Left cardiac atrium (tissue), 4 donors: ENCODE measurements at places on chromosomes 6 and 20. TPM values are rescaled to one million over a fixed set of nuclear protein-coding genes. Genes with fewer than 3 reads are reported as not detected.

GRCh38 chr20:64268174-64268573 is 12.6 kb downstream of the PCMTD2 start:
- DNase-seq, result peak; percentile 45

WFDC12 gene
- not detected for total RNA-seq

GRCh38 chr20:14235355-14235754 is 102.1 kb downstream of the FLRT3 start:
- DNase-seq, result no peak

GRCh38 chr6:127902933-127903332 is 2.1 kb upstream of the THEMIS start:
- DNase-seq, result no peak

DNA sequence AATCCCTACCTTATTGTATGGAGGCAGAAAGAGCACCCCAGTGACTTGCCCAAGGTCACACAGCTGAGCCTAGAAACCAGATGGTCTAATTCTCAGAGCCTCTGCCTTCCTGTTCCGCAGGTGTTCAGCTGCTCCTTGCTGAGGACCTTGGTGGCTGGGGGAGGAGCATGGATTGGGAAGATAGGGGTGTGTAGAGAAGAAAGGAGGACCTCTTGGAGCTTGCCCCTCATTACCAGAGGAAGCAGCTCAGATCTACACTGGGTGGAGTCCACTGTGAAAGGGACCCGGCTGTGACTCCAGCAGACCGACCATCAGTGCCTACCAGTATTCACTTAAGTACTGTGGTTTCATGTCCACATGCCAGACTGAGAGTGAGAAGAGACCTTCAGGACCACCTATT is 15.2 kb downstream of the FOXP4 start:
- DNase-seq, result no peak

- DNase-seq, result no peak
Observed at GRCh38 chr6:382883-383810, 8.4 kb upstream of the IRF4 start.

DNA sequence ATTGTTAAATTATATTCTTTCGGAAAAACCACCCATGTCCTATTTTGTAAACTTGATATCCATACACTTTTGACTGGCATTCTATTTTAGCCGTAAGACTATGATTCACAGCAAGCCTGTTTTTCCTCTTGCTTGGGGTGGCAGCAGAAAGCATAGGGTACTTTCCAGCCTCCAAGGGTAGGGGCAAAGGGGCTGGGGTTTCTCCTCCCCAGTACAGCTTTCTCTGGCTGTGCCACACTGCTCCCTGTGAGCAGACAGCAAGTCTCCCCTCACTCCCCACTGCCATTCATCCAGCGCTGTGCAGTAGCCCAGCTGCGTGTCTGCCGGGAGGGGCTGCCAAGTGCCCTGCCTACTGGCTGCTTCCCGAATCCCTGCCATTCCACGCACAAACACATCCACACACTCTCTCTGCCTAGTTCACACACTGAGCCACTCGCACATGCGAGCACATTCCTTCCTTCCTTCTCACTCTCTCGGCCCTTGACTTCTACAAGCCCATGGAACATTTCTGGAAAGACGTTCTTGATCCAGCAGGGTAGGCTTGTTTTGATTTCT is 2.1 kb upstream of the ESR1 start:
- peak; percentile 25 for DNase-seq

GRCh38 chr6:20211941-20212391 is 303 bp downstream of the MBOAT1 start:
- no peak for DNase-seq

DNA sequence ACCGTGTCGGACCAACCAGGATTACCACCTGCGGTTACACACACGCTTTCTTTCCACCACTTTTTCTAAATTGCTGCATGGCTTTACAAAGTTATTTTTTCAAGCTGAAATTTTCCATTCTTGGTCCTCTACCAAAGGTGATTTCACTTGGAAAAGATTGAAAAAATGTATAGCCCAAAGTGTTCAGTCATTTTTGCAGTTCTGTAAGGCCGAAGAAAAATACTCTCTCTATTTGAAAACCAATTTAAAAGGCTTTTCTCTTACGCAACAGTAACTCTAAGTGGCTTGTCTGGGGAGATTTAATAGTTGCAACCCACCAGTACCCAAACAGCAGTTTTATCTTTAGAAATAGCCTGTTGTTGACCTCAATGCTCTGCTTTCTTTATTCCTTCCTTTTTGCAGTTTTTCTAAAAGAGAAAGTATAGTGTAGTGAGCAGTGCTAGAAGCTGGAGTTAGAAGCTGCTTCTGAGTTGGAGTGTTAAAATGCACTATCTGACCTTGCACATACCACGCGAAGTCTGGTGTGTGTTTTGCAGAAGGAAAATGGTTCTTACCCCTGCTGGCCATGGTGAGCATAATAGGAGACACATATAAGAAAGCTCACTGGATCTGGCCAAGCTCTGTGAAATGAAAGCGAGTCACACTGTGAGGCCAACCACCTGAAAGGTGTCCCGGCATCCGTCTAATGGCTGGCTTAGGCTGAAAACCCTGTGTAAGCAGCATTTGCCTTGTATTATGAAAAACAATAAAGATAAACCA is 271.6 kb upstream of the PRND start:
- no peak for DNase-seq

GRCh38 chr20:46062621-46063020 is 27.1 kb downstream of the NCOA5 start:
- DNase-seq, result no peak

OPRM1 gene
- not detected for total RNA-seq

- no peak for DNase-seq
Observed at GRCh38 chr6:71822625-71823024, 63.7 kb upstream of the RIMS1 start.

- no peak for DNase-seq
Observed at GRCh38 chr20:42530855-42531448, 658.8 kb downstream of the PTPRT start.

DNA sequence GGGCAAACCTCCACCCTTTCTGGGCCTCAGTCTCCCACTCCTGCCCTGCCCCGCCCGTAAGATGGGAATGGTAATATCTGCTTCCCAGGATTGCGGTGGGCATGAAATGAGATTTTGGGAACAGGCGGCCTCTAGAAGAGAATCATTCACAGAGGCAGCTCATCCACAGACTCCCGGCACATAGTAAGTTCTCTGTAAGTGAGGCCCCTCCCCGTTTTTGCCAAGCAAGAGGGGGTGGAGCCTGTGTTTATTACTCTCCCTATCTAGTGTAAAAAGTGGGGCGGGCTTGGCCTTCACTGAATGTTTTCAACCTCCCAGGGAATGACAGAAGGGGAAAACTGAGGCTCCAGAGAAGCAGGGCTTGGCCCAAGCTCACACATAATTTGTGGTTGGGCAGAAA is 20.0 kb downstream of the SUN5 start:
- no peak for DNase-seq

RREB1 gene
- 34.2 TPM for total RNA-seq

DNA sequence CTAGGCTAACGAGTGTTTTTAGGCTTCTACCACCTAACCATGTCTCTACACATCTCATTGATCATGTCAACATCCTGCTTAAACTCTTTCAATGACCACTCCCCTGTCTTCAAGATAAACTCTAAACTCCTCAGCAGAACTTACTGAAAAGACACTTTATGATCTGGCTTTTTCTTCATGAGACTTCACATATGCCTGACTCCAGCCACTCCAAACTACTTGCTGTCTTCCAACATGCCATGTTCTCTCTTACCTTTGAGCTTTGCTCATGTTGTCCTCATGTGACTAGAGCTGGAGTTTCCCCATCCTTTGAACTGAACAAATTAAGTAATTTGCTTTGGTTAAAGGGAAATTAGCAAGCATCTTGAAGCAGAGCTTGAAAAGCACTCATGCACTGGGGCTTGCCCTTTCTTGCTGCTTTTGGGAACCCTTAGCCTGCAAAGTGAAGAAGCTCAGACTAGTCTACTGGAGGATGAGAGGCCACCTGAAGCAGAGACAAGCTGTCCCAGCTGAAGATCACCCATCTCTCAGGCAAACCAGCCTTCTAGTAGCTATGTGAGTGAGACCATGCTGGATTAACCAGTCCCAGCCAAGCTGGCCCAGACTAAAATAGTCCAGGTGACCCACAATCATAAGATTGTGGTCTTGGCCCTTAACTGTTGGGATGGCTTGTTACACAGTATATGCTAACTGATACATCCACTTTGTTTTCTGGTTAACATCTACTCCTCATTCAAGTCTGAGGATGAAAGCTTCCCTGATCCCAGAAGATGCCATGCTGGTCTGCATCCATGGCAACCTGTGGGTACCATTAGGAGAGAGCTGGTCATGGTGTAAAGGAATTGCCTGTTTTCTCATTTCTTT is 235.8 kb downstream of the GMPR start:
- no peak for DNase-seq

HAO1 gene
- not detected for total RNA-seq

DNA sequence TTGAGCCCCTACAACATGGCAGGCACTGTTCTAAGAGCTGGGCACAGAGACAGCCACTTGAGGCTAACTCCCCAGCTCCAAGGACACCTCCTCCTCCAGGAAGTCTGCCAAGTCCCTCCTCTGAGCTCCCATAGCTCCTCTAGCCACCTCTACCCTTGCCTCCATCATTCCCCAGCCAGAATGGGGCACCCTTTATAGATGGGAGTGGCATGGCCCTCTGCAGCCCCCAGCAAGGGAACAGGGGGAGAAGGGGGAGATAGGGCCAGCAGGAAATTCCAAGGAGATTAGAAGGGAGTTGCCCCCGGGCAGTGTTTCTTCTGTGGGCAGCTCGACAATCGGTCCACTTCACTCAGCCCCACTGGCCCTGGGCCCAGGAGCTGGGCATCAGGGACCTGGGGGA is 19.7 kb upstream of the TLDC2 start:
- peak; percentile 63 for DNase-seq

DNA sequence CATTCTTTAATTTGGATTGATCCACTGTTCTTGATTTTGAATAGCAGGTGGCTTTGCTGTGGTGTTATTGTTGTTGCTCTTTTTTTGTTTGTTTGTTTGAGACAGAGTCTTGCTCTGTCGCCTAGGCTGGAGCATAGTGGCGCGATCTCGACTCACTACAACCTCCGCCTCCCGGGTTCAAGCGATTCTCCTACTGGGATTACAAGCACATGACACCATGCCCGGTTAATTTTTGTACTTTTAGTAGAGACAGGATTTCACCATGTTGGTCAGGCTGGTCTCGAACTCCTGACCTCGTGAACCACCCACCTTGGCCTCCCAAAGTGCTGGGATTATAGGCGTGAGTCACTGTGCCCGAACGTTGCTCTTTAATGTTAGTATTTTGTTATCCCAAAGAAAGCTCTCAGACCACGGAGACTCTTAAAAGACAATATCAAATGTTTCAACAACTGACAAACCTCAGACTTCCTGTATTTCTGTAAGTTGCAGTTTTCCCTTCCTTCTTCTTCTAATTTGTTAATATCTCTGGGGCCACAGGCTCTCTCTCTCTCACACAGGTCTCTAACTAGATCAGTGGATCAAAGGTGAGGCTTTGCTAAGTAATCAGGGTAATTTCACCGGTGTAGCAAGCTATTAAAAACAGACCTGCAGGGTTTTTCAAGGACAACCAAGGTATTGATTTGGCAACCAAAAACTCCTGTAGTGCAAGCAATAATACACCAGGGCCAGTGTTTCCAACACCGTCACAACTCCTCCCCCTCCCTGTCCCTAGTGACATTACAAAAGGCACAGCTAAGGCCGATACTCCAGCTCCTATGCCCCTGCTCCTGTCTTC is 48.8 kb upstream of the ZNF217 start:
- no peak for DNase-seq

STMN3 gene
- total RNA-seq, result 8.4 TPM

- no peak for DNase-seq
Observed at GRCh38 chr6:50889935-50890334, 71.3 kb downstream of the TFAP2B start.

GRCh38 chr6:73314577-73315492 is 39.2 kb downstream of the DPPA5 start:
- no peak for DNase-seq
